ENCODE measurements at places on chromosomes 3 and 15.

DNA sequence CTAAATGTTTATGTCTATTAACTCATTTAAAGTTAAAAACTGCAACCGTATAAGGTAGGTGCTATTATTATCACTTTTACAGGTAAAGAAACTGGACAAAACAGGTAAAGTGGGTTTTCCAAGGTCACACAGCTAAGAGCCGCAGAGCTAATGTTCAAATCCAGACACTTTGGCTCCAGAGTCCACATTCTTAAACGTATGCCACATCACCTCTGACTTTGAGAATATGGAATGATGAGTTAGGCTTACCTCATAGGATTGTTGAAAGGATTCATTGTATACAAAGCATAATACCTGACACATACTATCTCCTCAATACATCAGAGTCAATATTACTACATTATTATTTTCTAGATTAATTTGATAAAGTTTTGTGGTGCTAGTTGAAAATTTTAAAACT lies 240.9 kb upstream of the STT3B start:
- DNase-seq: no peak

GRCh38 chr3:158152186-158152585 lies 42.3 kb downstream of the RSRC1 start:
- DNase-seq: no peak

DNA sequence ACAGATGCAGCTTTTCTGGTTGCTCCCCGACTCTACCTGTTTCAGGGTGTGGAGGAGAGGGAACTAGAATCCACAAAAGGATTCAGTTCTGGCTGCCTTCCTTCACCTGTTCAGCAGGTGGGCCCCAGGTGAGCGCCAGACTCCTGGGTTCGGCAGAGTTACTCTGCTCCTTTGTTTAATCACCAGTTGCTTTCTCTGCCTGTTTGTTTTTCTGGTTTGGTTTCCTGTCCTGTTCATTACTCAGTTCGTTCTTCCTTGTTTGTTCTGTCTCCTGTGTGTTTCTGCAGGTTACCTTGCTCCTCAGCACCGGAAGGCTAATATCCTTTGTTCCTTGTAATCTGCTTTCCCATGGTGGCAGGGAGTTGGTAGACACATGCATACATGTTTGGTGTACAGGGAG lies 508.5 kb upstream of the ATP11B start:
- DNase-seq: no peak

DNA sequence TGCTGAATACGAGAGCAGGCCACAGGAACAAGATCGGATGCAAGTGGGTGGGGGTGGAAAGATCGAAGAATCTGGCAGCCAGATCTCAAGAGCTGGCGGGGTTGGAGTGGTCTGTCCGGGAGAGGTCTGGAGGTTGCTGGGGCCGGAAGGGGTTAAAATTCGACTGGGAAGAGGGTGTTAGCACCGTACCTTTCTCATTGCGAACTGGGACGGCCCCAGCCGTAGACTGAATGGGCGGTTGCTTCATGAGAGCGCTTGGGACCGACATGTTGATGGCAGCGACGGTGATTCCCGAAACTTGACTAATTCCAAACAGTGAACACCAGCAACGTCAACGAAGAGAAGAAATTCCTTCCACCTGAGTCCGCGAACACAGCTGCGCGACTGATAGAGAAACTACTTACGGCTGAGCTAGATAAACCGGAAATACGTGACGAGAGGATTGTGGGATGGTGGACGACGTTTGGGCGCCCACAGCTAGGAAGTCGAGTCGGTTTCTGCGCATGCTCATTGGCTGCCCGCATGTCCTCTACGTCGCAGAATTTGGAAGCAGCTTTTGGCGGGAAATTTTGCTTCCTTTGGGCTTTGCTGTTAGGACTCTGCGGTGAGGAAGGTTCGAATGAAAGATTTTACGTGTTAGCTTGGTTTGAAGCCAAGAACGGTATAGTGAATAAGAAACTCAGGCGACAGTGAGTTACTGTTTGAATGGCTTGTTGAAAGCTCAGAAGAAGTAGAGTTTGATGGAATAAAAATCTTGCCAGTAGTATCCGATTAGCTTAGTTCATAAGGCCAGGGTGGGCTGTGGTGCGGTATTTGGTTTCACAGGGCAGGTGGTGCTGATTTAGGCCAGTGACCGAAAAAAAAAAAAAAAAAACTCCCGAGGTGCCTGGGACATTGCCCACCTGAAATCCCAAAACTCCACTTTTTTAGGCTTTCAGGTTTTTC lies at the start of gene MFAP1:
Gene MFAP1, minus strand, starts transcription at position 389 of the 945 bp plus-strand sequence. Its CDS starts 121 bp downstream, at position 268.
- DNase-seq: peak; percentile 91

- DNase-seq: no peak
Measured at GRCh38 chr15:79702621-79703020, 194.2 kb downstream of the MTHFS start.

DNA sequence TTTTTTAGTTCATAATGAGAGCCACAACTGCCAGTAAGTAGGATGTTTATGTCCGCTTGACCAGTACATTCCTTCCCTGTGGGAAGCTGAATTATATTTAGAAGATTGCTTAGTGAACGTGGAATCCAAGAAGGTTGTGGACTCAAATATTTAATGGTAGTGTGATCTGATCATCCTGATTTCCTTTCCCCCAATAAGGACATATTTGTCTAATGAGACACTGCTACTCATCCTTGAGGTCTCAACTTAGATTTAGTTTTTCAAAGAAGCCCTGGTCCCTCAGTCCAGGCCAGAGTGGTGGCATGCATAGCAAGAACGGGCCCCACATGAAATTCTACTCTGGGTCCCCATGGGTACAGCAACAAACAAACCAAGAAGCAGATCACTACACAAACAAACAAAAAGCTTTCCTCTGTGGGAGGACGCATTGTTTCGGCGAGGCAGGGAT lies 60.8 kb downstream of the USP13 start:
- no peak for DNase-seq

DNA sequence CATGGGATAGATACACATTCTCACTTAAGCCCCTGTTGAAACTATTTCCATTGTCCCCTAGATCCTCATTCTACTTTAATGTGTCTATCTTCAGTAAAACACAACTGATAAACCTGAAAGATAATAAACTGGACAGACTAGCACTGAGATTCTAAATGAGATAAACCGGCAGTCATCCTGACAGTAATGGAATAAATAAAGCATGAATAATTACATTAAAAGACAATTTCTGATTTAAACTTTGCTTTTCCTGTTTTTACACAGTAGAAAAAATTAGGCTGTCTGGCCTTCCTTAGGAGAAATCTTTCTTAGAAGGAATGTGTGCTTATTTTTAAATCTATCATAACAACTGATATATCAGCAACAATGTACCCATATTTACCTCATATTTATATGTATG lies 232.4 kb downstream of the FHIT start:
- DNase-seq: no peak

- no peak for DNase-seq
Measured at GRCh38 chr3:14767245-14768051, 51.3 kb upstream of the FGD5 start.

DNA sequence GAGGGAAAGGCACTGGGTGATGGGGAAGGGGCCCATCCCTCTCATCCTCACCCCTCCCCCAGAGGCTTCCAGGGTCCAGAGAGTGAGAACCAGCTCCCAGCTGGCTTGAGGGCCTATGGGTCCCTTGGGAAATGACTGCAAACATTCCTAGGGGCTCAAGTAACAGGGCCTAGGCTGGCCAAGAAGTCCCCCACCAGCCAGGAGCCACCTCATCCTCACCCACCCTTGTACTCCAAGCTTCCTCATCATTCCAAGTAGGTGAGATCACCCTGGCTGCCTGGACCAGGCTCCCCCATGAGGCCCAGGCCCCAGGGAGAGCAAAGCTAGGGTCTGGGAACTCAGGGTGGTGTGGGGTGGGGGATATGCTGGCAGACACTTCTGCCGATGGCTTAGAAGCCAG lies 14.8 kb downstream of the LOXL1 start:
- no peak for DNase-seq

GRCh38 chr3:120052225-120052624 lies 42.0 kb downstream of the GSK3B start:
- no peak for DNase-seq

DNA sequence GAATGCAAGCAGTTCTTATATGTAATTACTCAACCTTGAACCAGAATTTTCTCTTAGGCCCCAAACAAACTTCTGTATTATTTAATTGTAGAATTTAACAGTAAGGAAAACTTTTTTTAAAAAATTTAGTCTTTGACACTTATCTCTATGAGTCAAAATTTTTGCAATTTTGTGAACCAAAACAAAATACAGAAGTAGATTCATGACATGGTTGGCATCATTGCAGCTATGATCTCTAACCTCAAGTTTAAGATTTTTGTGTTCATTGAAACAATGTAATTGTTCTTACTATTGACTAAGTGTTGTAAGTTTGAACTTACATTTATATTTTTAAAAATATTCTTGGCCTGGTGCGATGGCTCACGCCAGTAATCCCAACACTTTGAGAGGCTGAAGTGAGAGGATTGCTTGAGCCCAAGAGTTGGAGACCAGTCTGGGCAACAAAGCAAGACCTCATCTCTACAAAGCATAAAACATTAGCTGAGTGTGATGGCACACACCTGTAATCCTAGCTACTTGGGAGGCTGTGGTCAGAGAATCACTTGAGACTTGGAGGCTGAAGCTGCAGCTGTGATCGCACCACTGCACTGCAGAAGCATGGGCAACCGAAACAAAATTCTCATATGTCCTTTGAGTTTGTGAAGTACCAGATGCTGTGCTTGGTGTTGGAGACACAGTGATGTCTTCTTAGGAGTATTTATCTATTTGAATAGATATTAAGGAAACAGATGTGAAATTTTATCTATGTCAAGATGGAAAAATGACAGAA lies 39.7 kb downstream of the STT3B start:
- no peak for DNase-seq

DNA sequence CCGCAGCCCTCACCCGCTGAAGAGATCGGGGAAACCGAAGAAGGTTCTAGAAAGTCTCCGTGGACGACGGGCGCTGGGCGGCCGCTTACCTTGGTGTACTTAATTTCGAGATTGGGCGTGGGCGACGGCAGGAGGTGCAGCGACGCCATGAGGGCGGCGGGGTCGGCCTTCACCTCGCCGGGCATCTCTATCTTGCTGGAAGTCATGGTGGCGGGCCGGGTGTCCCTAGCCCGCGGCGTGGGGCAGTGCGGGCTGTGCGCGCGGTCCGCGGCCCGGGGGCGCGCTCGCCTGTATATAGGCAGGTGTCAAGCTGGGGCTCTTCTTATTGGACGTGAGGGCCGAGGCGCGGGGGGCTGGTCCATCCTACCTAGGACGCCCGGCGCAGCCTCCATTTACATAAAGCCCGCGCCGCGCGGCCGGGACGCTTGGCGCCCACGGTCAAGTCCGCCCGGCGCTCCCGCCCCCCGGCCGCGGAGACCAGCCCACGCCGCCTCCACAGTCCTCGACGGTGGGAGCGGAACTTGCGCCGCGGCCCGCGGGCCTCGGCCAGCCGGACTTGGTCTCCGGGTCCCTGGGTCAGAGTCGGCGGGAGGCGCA lies at the start of gene ALDH1A2:
Gene ALDH1A2, minus strand, starts transcription at position 267 of the 597 bp plus-strand sequence. Its CDS starts 61 bp downstream, at position 206.
- peak; percentile 3 for DNase-seq

- DNase-seq: no peak
Measured at GRCh38 chr3:139230391-139230790, 113.4 kb upstream of the MRPS22 start.

- DNase-seq: no peak
Measured at GRCh38 chr3:111846717-111847116, 12.3 kb upstream of the PHLDB2 start.

- no peak for DNase-seq
Measured at GRCh38 chr3:141129049-141129448, 77.9 kb downstream of the SPSB4 start.

GRCh38 chr15:55649058-55649423 lies 60.9 kb upstream of the PYGO1 start:
- no peak for DNase-seq

- no peak for DNase-seq
Measured at GRCh38 chr3:192897005-192897404, 20.7 kb downstream of the MB21D2 start.

- DNase-seq: no peak
Measured at GRCh38 chr3:149588909-149589308, 68.9 kb downstream of the WWTR1 start.

DNA sequence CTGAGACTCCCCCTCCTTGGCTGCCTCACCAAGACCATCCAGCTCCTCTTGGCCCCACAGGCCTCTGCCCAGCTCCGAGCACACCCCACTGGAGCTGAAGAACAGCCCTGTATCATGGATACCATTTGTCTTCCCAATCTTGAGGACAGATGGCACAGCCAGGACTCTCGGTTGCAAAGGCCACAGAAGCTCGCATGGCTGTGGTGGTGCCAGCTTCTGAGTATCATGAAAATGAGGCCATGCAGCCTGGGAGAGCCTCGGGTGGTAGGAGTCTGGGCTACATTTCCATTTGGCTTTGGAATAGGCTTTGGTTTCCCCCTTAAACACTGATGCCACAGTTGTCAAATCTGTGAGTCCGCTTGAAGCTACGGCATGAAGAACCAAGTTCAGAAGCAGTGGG lies 106.6 kb downstream of the SEMA5B start:
- DNase-seq: no peak

DNA sequence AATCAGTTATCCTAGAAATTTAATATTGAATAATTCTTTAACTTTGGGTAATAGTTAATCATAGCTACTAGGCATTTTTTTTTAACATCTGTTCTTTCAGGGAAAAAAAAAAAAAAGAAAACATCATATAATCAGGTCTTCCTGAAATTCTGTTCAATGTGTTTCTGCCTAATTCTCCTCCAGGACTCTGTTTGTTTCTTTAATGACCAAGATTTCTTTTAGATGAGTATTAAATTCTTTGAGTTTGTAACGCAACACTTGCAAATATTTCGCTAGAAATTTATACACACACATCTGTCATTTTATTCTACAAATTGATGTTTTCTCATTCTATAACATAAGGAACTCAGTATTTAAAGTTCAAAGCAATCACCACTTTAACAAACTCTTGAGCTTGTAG lies 56.7 kb downstream of the ALCAM start:
- DNase-seq: no peak

DNA sequence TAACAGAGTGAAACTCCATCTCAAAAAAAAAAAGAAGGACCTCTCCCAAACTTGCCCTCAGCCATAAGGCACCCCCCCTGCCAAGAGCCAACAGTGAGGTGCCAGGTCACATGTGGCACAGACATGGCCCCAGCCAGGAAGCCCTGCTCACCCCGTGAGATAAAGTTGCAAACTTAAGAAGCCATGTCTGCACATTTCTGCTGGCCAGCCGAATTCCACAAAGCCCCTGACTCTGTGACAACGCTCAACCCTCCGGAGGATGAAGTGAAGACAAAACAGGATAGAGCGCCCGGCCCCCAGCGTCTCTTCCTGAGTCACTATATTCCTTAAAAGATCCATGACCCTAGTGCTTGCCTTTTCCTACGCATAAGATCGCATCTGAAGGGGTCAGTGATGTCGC lies 188.1 kb downstream of the XXYLT1 start:
- DNase-seq: no peak

- peak; percentile 89 for DNase-seq
Measured at GRCh38 chr3:39180546-39181346, 11.6 kb downstream of the XIRP1 start.

DNA sequence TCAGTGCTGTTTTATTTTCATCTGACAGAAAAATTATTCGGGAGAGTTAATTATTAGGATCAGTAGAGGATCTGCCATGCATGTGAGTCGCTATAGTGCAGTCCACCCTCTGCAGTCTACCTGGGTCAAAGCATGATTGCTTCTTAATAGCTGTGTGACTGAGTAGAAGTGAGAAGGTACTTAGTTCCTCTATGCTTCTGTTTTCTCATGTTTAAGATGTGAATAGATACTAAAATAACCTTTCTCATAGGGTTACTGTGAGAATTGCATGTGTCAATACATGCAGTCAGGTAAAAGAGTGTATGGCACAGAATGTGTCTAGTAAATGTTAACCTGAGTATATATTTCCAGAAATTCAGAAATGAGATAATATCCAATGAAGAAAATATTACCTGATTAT lies 435.7 kb downstream of the NAALADL2 start:
- no peak for DNase-seq
